ENCODE measurements at places on chromosomes 2 and 18.

GRCh38 chr2:176395273-176395854 is 126.1 kb downstream of the MTX2 start:
- no peak for DNase-seq

- peak; percentile 30 for DNase-seq
Observed at GRCh38 chr2:128549646-128550260, 231.1 kb upstream of the HS6ST1 start.

- DNase-seq, result no peak
Observed at GRCh38 chr2:149740490-149740889, 152.9 kb upstream of the MMADHC start.

DNA sequence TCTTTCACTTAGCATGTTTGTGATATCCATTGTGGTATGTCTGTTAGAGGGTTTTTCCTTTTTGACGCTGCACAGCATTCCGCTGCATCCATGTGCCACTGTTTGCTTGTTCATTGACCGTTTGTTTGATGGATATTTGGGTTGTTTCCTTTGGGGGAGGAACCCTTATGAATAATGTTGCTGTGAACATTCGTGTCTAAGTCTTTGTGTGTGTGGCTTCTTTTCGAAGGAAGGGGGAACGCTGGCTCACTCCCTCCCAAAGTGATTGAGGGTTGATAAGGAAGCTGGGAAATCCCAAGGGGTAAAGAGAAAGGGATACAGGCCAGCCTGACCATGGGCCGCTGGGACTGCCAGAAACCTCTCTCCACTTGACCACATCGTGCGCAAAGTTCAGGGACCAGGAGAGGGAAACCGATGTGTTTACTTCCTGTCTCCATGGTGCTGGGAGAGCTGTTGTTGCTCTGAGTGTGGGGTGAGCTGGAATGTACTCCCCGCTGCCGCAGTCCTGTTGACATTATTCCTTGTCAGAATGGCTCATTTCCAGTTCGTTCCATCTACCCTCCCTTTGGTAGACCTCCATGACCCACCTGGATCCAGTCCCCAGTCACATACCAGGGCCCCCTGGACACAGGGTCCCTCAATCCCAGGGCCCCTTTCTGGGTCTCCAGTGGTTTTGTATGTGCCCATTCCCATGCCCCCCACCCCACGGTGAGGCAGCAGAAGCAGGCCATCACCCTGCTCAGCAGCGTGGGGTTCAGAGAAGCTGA is 39.6 kb downstream of the HS1BP3 start:
- DNase-seq, result no peak

- DNase-seq, result no peak
Observed at GRCh38 chr2:67865917-67866316, 196.9 kb downstream of the C1D start.

- no peak for DNase-seq
Observed at GRCh38 chr2:1752751-1753150, 8.4 kb upstream of the PXDN start.

DNA sequence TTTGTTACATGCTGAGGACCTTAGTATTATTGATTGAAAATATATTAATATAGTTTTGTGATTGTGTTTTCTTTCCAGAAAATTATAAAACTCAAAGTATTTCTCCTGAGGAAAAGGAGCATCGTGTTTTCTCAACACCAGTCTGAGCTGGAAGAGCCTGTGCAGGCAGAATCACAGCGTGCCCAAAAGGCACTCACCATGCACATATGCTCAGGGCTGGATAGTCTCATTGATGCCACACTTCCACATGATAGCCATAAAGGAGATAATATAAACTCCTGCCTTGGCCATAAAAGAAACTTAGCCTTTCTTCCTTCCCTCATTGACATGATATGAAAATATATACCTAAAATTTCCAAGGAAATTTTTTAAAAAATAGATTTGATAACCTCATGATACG is 4.0 kb downstream of the PDE1A start:
- DNase-seq, result no peak

DNA sequence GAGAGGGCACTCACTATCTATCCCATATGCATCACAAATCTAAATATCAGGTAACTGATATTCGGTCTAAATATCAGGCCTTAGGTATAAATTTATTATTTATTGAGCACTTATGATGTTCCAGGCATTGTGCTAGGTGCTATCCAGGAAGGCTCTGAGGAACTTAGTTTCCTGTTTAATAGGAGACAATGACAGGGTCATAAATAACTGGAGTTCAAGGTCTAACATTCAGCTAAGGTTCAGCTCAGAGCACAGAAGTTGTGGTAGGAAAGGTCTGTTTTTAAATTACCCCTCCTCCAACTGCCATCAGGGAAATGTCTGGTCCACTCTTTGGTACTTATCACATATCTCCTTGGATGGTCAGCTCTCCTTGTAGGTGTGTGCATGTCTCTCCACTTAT is 193.6 kb downstream of the AGPS start:
- no peak for DNase-seq

DNA sequence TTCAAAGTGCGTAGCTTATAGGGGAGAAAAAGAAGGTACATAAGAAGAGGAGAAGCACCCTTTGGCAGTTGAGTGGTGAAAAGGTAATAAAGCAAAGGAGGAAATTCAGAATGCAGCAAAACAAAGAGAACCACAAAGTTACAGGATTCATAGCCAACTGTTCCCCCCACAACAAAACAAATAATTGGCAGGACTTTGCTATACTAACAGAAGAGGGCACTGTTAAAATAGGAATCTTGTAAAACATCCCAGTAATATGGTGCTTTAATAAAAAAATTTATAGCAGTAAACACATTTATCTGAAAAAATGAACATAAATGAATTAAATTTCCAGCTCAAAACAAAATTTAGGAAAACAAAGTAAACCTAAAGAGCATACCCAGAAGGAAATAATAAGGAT is 42.3 kb downstream of the R3HDM1 start:
- DNase-seq, result no peak

DNA sequence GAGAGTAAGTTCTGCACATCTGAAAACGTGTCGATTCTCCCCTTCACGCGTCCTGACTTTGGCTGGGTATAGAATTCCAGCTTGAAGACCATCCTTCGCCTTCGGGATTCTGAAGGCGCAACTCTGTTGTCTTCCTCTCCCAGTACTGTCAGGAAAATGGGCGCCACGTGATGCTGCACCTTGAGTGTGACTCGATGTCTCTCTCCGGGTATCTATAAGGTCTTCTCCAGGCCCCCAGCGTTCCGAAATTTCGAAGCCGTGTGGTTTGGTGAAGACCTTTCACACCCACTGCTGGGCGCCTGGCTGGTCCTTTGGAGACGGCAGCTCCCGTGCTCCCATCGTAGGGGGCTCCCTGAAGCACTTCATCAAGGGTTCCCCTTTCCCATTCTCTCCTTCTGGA is 203.7 kb downstream of the HDAC4 start:
- peak; percentile 40 for DNase-seq

DNA sequence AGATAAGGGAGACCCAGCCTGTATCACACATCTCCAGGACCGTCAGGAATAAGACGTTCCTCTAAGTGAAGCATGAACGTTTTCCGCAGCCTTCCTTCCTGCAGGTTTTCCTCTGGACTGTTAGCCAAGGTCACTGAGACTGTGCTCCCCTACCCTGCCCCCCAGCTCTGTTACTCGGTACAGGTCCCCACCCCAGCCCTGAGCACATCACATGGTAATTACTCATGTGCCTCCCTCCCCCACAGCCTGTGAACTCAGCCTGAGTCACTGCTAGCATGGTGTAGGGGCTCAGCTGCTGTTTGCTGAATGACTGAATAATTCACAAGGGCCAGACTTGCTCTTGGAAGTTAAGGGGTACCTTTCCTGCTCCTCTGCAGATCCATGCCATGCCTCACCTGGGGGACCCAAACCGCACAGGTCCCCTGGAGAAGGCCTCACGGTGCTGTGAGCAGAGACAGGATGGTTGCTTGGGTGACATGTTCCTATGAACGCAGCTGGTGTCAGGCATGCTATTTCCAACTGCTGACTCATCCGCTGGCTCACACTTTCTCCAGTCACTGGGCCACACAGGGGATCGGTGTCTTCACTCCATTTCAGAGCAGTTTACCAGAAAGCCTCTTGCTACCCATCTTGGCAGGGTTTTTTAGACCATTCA is 88.2 kb downstream of the PLB1 start:
- DNase-seq, result peak; percentile 88

GRCh38 chr2:99880148-99880963 is 262.0 kb downstream of the AFF3 start:
- DNase-seq, result no peak

- DNase-seq, result peak; percentile 57
Observed at GRCh38 chr2:105800036-105800713, 55.5 kb downstream of the NCK2 start.

GRCh38 chr2:141055531-141055930 is 1075.3 kb downstream of the LRP1B start:
- no peak for DNase-seq

- DNase-seq, result peak; percentile 84
Observed at GRCh38 chr2:26346454-26347053, at the start of gene ADGRF3. Gene ADGRF3 (minus strand): TSS chr2:26346789. CDS start chr2:26346234, 555 bp downstream.

GRCh38 chr2:207996848-207997247 is 28.5 kb downstream of the PLEKHM3 start:
- DNase-seq, result no peak

All from activated CD8-positive, alpha-beta memory T cell treated with anti-CD3 and anti-CD28 coated beads for 24 hours (primary cell).